ENCODE measurements at places on chromosomes 3 and 15.

DNA sequence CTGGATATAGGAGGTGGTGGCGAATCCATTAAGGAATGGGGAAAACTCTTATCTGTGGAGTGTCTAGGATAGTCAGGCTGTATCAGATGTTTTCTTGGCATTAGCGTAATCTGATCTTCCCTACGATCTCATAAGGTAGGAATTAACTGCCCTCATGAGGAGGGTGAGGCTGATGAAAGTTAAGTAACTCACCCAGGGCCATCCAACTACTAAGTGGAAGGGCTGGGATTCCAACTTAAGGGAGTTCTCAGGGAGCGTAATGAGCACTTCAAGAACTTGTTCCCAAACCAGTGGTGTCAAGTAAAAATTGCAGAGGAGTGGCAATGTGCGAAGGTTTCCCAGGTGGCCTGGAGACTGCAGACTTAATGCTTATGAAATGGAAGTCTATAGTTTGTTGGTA, 55.9 kb upstream of the OSBPL11 start:
- no peak for DNase-seq

GRCh38 chr15:78050826-78051225, 26.7 kb downstream of the TBC1D2B start:
- DNase-seq = no peak

- no peak for DNase-seq
Measured at GRCh38 chr3:135229018-135229495, 434.0 kb downstream of the EPHB1 start.

DNA sequence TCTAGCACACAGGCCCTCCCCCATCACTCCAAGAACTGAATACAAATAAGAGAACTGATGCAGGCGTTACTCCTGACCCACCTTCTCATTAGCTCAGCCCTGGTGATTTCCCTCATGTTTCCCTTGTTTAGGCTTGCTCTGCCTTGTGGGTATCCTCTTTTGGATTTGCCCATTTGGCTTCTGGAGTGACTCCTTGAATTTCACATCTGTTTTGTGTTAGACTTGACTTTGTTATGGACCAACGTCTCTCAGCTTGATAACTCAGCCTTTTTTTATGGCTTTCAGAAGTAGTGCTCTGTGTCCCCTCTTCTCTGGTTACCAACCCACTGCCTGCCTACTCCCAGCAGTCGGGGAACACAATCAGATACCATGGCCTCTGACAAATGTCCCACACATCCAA, 11.3 kb upstream of the TMOD3 start:
- no peak for DNase-seq

GRCh38 chr15:55420171-55420866, 12.0 kb downstream of the PIERCE2 start:
- DNase-seq = no peak

GRCh38 chr3:106290304-106290997, 421.6 kb upstream of the CBLB start:
- no peak for DNase-seq

DNA sequence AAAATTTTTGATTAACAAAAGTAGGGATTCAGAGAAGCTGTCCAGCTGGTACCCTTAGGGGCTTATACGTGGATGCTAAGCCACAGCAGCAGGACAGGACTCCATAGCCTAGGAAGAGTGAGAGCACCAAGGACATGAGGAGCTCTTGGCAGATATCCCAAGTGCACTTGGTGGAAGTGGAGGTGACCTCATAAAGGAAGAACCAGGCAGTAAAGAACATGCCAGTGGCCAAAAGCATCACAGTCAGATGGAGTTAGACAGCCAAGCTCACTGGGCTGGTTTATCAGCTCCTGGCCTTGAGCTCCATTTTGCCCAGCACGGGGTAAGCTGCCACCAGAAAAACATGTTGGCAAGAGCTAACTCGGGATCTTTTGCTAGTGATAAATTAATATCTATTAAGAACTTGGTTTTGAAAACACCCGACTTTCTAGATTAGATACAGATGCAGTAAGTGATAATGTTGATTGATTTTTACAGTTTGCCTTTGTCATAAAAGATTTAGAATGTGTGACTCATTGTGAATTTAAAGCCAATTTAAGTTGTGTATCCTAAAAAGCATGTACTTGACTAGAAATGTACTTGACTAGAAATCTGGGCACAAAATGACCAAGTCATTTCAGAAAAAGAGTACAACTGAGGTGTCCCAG, 108.0 kb downstream of the CMSS1 start:
- no peak for DNase-seq

- peak; percentile 4 for DNase-seq
Measured at GRCh38 chr3:126752303-126753190, 48.5 kb downstream of the CHCHD6 start.

GRCh38 chr3:38088126-38089078, 48.5 kb downstream of the ACAA1 start:
- DNase-seq = no peak

DNA sequence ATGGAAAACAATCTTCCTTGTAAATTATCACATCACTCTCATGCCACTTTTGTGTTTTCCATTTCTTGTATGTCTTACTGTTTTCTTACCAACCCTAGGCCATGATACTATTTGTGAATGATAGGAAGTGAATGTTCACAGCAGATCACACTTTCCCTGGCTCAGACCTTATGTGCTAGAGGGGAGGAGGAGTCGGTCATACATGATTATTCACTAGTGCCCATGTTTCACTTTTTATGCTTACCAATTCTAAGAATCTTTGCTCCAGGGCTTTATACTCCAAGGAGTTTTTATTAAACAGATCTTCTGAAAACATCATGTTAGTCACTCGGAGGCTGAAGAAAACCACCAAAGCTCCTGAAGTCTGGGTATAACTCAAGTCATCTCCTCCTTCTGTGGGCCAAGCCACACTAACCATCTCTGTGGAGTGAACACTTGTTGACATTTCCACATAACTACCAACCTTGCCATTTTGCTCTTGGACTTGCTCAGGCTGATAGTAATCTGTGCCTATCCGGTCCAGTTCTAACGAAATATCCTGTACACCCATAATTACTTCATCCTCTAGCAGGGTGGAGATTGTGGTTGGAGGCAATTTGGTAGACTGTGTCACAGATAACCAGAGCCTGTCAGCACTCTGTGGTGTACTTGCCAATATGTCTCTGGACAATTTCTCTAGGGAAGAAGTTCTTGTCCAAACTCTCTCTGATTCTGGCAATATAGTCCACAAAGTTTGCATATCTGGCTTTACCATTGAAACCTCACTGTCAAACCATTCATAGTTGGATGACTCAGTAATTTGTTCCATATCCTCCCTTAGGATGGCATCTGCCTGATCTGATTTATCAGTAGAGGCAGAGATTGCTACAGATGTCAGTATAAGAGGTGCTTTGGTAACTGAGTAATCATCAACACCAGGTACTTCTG, 76.8 kb downstream of the IMPG2 start:
- no peak for DNase-seq

- no peak for DNase-seq
Measured at GRCh38 chr3:50255251-50255615, 13.7 kb upstream of the SEMA3B start.

DNA sequence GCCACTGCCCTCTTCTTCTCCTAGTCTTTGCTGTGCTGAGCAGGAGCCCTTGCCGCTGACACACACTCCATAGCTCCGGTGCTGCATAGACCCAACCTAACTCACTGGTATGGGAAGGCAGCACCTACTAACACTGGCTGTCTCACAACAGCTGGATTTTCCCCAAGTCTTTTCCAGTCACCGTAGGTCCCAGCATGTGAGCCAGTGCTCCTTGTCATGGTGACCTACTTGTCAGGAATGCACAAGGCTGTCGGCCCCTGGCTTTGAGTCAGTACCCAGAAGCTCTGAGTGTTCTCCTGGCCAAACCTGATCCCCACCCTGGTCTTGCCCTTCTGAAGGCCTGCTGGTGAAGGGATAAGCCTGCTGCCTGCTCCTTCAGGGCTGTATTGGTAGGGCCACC, 25.7 kb downstream of the AMOTL2 start:
- DNase-seq = no peak

- DNase-seq = no peak
Measured at GRCh38 chr3:39184968-39185285, 7.5 kb downstream of the XIRP1 start.

DNA sequence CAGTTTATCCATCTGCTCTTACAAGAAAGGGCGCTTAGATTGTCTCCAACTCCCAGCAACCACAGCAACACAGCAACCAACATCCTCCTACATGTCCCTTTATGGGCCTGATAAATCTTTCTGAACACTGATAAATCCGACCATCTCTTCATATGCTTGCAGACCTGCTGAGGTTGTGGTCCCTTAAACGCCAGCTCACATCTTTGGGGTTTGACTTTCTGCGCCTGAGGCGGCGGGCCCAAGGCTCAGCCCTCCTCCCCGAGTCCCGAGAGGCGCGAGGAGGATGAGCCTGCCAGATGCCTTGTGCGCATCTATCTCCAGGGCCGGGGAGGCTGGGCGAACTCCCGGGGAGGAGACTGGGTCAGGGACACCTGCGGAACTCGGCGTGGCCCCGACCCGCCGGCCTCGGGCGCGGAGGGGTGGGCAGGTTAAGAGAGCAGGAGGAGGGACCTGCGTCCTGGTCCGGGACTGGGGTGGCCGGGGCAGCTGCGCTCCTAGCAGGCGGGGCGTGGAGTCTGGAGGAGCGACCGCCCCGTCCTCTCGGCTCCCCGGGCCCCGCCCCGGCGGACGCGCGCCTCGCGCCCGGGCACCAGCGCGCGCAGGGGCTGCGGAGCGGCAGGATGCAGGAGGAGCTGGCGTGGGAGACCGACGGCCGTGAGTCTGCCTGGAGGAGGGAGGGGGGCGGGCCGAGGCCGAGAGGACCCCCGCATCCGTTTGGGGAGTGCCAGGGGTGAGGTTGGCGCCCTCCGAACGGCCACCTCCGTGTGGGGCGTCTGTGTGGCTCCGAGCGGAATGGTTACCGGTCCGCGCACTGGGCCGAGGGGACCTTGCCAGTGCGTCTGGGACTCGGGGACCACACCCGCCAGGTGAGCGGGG, at the start of gene ANKDD1A:
Gene ANKDD1A (plus strand): TSS at position 592 of the 876 bp plus-strand sequence. CDS start 29 bp downstream, at position 621.
- peak; percentile 23 for DNase-seq

- DNase-seq = no peak
Measured at GRCh38 chr3:39812537-39812936, 3.1 kb downstream of the MYRIP start.

GRCh38 chr3:105527949-105528348, 161.2 kb downstream of the ALCAM start:
- no peak for DNase-seq

DNA sequence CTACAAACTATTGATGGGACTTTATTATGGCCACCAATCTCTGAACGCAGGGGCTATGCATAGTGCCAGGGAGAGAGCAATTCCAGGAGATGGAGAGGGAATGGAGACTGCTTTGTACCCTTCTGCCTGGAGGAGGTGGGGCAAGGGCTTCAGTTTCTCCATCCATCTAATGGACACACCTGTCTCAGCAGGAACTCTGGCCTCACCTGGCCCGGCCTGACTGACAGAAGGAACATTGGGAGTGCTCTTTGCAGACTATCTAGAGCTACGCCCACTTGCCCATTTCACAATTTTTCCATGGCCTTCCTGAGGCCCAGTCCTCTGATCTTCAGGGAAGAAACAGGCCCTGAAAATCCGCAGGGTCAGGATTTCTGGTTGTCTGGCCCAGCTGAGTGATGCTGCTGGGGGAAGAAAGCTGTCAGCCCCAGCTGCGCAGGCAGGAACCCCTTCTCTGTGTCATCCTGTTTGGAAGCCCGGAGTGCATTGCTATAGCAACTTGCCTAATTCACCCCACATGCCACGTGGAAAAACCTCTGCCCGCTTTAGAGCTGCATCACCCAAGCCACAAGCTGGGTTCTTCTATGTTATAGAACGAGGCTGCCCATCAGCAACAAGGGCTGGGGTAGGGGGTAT, 6.4 kb downstream of the ITGA11 start:
- no peak for DNase-seq

DNA sequence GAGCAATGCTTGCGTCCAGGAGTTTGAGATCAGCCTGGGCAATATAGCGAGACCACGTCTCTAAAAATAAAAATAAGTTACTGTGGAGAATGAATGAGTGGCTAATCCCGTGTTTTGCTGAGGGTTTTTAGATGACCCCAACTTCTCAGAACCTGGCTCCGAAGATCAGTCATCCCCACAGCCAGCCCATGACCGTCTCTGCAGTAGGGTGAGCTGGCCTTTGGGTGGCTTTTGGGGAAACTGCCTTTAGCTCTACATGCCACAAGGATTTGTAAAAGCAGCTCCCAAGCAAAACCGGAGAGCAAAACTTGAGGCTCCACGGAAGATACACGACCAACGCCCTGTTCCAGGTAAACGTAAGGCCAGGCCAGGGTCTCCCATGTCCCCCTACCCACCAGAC, 39.2 kb upstream of the TFRC start:
- DNase-seq = no peak

DNA sequence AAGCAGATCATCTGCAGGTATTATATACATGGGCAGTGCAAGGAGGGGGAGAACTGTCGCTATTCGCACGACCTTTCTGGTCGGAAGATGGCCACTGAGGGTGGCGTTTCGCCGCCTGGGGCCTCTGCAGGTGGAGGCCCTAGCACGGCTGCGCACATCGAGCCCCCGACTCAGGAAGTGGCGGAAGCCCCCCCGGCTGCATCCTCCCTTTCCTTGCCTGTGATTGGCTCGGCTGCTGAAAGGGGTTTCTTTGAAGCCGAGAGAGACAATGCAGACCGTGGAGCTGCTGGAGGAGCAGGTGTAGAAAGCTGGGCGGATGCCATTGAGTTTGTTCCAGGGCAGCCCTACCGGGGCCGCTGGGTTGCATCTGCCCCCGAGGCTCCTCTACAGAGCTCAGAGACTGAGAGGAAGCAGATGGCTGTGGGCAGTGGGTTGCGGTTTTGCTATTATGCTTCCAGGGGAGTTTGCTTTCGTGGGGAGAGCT, 639 bp downstream of the MKRN3 start:
- no peak for DNase-seq

DNA sequence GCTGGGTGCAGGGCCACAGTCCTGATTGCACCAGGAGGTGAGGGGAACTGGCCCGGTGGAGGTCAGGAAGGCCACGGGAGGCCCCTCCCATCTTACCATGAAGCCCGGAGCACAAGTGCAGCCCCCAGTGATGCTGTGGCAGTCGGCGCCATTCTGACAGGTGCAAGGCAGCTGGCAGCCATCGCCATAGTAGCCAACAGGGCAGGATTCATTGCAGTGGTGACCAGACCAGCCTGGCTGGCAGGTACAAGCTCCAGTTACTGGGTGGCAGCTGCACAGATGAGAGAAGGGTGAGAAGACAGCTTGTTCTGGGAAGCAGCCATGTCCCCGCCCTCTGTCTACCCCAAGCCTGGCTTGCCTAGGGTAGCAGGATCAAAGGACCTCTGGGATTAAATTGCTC, 88.2 kb downstream of the RAB11A start:
- no peak for DNase-seq

DNA sequence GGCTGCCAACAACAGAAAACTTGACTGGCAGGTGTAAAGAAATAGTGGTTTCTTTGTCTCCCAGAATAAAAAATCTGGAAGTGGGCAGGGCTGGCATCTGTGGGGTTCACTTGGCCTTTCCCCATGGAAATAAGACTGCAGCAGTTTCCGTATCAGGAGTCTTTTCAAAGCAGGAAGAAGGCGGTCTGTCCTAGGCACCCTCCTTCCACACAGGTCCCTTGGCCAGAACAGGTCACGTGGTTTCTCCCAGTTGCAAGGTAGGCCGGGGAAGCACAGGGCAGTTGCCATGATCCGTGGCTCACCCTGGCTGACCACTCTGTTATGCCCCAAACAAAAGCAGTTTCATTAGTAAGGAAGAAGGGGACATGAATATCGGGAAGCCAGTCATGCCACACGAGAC, 45.4 kb downstream of the ZDHHC19 start:
- no peak for DNase-seq

GRCh38 chr3:138323971-138324370, 5.7 kb downstream of the NME9 start:
- DNase-seq = no peak

GRCh38 chr3:197302696-197303341, 4.4 kb upstream of the DLG1 start:
- no peak for DNase-seq

GRCh38 chr3:179016979-179017670, 54.5 kb downstream of the ZMAT3 start:
- no peak for DNase-seq

All from stimulated activated CD4-positive, alpha-beta T cell treated with anti-CD3 and anti-CD28 coated beads, Interleukin-1b, Interleukin-23, amount 100 ng/mL, for 24 hours (primary cell).